ENCODE measurements at places on chromosomes 1 and 21.

DNA sequence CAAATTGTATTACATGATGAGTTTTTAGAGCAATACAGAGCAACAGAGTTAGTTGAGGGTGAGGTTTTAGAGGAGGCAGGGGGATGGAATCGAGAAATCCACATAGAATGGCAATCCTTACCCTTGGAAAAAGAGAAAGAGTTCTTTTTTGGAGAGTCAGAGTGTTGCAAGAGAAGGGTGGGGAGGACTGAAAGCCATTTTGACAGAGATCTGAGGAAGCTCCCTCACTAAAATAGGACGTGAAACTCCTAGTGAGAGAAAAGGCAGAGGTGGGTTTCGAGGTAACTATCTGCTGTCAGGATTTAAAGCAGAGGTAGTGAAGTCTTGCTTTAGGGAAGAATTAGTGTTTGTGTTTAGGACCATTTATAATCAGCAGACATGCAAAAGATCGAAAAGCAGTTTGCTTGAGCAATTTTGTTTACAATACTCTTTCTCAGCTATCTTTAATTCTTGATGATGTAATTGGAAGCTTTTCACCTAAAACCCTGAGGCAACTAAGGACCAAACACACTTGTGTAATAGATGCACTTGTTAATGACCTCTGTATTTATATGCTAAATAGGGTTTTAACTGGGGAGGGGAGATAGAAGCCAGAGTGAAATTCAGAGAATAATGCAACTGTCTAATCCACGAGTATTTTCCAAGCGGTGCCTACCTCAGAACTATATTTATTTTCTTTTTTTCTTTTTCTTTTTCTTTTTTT lies 20.0 kb downstream of the ADAMTS5 start:
- no peak for DNase-seq

- DNase-seq: no peak
These were observed 26.7 kb downstream of the ASTN1 start for GRCh38 chr1:177137814-177138213.

DNA sequence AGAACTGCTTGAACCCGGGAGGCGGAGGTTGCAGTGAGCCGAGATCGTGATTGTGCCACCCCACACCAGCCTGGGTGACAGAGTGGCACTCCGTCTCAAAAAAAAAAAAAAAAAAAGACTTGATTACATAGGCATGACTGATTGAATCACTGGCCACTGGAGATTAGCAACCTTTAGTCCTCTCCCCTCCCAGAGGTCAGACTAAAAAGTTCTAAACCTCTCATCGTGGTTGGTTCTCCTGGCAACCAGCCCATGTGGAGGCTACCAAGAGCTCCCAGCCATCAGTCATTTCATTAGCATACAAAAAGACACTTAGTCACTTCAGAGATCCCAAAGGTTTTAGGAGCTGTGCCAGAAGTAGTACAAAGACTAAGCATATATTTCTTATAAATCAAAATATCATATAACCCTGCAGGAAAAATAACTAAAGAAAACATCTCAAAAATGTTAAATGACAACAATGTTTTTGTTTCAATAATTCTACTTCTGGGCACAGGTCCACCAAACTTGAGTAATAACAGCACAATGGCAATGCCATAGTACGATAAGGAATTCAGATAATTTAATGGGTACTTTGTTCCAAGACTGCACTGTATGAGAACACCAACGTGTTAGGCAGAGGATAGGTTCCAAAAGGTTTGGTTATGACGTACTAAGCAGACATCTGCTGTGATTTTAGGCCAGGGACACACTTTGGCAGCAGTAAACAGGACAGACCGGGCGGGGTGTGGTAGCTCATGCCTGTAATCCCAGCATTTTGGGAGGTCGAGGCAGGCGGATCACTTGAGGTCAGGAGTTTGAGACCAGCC lies 18.1 kb downstream of the USP48 start:
- no peak for DNase-seq

DNA sequence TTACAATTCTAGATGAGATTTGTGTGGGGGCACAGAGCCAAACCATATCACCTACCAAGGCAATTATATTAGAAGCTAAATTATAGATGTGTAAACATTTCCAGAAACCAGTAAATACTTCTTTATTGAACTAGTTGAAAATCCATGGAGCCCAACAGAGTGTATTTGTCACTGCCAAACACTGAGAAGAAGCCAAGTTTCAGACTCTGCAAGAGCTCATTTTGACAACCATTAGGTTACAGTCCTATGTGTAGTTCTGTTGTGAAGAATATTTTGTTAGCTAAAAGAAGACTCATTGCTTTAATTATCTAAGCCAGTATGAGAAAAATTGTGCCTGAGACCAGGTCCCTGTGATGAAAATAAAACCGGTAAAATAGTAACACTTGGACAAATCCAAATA lies 358.9 kb upstream of the SGIP1 start:
- no peak for DNase-seq

DNA sequence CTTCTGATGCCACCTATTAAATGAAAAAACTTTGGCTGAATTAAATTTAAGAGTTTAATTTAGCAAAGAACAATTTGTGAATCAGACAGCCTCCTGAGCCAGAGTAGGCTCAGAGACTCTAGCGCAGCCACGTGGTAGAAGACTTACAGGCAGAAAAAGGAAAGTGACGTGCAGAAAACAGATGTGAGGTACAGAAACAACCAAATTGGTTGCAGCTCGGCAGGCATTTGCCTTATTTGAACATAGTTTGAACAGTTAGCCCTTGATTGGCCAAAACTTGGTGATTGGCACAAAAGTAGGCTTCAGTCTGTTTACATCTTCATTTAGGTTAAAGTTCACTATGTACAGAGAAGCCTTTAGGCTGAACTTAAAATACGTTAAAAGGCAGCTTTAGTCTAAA lies 22.9 kb downstream of the TCP10L start:
- no peak for DNase-seq

- DNase-seq: no peak
These were observed 46.4 kb downstream of the AJAP1 start for GRCh38 chr1:4700801-4701200.

DNA sequence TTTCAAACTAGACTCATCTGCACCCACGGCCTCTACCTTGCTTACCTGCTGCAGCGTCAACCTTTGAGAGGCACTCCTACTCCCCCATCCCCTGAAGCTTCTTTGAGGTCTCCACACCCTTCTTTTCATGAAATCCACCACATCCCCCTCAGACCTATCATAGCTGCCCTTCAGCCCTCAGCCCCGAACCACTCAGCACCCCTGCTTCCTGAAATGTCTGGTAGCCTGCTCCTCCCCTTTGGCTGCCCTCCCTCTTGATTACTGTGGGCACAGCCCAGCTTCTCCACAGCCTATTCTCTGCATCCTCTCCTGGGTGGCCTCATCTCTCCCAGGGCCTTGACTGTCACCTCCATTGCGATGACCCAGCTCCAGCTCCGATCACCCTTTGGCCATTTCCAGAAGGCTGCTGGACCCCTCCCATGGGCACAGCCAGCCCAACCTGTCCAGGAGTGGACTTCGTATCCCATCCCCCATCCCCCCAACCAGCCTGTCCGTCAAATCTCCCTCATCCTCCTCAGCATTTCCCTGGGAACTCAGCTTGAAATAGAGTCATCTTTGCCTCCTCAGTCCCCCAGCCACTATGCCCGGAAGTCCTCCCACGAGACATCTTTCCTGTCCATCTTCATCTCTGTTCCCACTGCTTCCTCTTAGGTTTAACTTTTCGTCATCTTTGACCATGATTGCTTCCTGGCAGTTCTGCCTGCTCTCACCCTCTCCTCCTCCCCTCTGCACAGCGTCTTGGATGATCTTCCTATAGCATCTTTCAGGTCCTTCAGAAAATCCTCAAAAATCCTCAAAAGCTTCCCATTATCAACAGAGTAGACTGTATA lies 6.1 kb upstream of the ADORA1 start:
- DNase-seq: no peak

- no peak for DNase-seq
These were observed 63.0 kb upstream of the ANGPTL1 start for GRCh38 chr1:178933709-178934490.

DNA sequence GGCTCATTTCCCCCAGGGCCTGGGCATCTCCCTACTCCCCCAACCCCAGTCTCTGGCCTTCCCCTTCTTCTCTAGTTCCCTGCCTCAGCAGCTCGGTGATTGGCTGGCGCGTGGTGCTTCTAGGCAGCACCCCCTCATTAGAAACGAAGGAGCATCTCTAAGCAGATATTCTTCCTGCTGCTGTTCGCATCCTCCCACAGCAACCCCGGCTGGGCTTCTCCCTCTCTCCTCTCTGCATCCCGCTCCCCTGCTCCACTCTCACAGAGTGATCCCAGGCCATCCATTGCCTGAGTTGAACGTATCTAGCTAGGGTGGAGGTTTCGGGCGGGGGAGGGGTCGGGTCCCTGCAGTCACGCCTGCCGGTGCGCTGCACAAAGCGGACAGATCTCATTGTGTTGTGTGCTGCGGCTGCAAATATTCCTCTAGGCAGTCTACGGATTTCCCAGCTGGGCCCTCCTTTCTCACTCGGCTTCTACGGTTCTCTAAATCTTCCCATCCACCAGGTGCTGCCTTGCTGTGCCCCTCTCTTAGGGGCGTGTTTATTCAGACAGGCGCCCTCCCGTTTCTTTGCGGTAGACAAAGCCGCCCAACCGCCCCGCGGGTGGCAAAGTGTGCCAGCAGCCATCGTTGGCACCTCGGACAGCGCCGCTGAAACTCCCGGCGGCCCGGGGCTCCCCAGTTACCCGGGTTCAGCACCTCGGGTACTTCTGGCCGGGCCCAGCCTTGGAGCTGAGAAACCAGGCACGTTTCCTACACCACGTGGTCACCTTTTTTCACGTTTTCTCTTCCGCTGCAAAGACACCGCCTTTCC lies 2.2 kb downstream of the CACNA1E start:
- DNase-seq: no peak

DNA sequence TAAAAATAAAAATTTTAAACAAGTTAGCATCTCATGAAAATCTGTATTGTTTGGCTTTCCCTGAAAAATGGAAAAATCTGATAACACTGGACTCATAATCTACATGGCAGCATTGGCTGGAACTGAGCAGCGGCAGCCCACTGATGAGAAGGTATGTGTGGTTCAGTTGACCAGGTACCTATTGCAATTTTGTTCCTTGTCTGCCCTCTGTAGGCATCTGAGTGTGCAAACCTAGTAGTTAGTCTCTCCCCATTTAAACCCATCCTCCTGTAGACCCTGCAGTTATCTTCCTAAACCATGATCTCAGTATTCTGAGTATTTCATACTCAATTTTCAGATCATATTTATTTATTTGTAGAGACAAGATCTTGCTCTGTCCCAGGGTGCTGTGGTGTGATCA lies 59.4 kb upstream of the SERBP1 start:
- DNase-seq: no peak

DNA sequence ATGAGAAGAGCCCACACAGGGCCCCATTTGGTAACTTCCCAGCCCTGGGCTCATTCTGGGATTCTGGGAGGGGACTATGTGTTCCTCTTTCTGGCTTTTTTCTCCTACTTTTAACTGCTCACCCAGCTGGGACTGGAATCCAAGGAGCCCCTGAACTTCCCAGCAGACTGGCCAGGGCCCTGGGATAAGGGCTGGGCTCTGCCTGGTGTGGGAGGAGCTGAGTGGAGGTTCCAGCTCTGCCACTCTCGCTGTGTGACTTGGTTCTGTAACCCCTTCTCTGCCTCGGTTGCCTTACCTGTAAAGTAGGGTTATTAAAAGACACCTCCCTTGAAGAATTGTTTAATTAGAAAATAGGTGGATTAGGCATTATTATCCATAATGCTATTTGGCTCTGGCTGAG lies 19.6 kb upstream of the EPB41 start:
- DNase-seq: no peak

GRCh38 chr1:66916320-66916719 lies 8.3 kb downstream of the DNAI4 start:
- no peak for DNase-seq

DNA sequence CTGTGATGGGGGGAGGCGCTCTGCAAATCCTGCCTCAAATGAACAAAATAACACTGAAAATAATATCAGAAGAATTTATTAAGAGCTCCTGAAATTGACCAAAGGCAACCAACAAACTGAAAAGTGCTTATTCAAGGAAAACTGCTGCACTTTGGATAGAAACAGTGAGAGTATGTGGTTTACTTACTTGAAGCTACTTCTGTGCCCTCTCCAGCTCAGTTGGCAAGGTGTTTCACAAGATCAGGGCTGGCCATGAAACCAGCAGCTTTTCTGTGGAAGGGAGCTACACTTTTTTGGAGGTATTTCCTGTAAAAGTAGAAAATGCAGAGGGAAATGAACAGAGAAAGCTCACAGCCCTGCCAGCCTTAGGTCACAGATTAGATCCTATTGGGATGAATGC lies 310.0 kb upstream of the SPAG17 start:
- DNase-seq: no peak

DNA sequence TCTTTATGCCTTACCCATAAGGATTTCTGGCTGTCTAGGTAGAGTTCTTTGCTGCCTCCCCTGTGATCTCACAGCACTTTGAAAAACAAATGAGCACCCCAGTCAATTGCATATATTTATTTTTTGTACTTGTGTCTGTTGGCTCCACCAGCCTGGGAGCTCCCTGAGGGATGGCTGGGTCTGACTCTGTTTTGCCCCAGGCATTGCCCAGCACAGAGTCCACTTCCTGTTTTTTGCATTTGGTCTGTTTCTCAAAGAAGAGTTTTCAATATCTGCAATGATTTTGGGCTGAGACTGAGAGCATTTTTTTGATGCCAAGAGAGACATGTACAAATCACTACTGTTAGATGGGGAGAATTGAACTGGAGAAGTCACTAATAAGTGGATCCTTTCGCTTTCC lies 125.0 kb downstream of the FOXD2 start:
- no peak for DNase-seq

DNA sequence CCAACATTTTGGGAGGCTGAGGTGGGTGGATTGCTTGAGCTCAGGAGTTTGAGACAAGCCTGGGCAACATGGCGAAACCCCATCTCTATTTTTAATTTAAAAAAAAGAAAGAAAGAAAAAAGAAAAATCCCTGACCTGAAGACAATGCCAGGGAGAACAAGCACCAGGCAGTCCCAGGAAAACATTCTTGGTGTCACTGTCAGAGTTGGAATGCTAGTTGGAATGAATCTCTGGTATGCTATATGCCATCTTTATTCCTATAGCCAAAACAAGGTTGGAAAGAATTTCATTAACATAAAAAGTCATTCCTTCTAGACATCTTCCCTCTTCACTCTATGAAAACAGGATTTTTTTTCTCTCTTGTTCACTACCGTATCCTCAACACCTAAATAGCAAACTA lies 2.8 kb downstream of the DNAJC8 start:
- no peak for DNase-seq

GRCh38 chr1:228906223-228906860 lies 171.1 kb downstream of the RHOU start:
- no peak for DNase-seq

- no peak for DNase-seq
These were observed 34.2 kb upstream of the ABCD3 start for GRCh38 chr1:94383966-94384408.

GRCh38 chr1:151817353-151817730 lies 12.1 kb upstream of the LINGO4 start:
- DNase-seq: no peak
